Activated CD8-positive, alpha-beta T cell treated with anti-CD3 and anti-CD28 coated beads for 36 hours (primary cell): ENCODE measurements at places on chromosomes 3 and 15.

DNA sequence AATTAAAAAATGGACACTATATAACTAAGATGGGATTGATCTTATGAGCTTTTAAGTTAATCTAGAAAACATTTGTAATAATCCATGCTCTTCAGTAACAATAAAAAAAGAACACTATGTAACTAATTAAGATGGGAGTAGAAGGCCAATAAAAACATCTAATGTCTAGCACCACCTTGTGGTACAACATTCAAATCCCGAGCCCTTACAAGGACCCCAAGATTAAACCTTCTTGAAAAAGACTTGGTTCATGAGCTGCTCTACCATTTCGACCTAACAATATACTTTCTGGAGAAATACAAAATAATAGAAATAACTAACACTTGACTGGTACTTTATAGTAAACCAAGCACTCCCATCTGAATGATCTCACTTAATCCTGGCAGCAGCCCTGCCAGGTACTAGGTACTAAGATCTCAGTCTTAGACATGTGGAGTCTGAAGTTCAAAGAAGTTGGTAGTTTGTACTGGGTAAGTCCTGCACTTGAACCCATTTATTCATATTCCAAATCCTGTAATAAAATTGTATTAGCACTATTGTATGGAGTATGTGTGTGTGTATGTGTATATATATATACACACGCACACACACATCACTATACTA is 21.8 kb downstream of the METTL6 start:
- DNase-seq = peak; percentile 35

DNA sequence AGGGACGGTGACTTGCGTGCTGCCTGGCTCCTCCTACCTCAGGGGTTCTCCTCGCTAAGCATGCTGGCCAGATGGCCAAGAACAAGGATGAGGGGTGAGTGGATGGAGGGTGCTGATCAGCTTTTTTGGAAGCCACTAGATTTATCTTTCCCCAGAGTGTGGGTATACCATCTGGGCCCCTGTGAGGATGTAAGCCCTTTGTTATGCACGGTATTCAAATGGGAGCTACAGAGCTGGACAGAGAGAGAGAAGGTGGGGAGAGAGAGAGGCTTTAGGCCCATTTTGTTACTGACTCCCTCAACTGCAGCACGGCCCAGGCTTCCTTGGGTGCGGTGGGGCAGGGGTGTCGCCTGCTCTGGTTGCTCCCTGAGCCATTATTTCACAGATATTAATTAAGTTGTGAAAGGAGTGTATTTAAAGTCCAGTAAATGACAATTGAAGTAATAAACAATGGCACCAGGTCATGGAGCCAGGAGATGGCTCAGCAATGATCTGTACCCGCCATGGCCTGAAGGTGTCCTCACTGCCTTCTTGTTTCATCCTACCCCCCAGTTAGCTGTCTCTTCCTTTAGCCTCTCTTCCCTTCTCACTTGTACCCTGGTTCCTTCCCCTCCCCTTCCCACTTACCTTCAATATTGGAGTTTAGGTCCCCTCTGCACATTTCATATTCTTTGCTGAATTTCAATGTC is 158.0 kb downstream of the CLSTN2 start:
- DNase-seq = no peak

DNA sequence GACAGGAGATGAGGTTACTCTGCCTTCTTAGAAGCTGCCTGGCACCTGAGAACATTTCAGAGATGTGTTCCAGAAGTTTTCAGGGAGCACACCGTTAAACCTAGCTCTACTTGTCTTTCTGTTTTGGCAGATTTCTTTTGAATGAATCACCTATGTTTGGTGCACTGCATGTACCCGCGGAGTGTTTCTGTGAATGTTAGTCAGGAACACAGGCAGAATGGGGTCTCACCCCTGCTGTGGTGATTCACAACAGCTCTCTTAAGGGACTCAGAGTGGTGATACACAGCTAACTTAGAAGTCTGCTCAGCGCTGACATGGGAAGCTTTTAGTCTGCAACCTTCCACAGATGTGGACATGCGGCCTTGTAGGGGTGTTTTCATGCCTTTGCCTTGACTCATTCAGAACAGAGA is 24.0 kb downstream of the TSEN2 start:
- no peak for DNase-seq

DNA sequence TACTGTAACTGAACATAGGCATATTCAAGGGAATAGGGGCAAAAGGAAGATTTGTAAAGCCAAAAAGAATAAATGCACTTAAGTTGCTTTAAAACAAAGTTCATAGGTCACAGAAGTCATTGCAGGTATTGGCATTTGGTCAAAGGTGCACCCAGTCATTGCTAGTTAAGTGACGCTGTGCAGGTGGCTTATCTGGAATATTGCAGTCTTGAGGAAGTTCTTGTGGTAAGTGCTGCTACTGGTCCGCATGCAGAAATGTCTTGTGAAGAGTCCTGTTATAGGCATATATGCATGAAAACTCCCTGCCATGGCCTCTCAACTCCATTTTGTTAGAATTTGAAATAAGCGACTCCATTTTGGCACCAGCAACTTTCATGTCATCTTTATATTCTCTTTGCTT is 293.1 kb downstream of the GBE1 start:
- DNase-seq = no peak

DNA sequence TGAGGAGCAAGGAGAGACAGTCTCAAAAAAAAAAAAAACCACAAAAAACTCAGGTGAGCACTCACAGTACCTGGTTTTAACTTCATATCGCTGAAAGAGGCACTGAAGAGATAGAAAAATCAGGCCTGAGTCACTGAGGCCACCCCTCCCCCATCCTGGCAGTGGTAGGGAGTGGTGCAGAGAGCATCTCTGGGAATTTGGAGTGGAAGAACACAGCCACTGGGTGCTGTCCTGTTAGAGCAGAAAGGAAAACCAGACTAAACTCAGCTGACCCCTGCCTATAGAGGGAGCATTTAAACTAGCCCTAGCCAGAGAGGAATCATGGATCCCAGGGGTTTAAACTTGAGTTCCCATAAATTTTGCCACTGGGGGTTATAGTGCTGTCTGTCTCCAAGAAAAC is 22.2 kb upstream of the DNAJC13 start:
- DNase-seq = no peak

DNA sequence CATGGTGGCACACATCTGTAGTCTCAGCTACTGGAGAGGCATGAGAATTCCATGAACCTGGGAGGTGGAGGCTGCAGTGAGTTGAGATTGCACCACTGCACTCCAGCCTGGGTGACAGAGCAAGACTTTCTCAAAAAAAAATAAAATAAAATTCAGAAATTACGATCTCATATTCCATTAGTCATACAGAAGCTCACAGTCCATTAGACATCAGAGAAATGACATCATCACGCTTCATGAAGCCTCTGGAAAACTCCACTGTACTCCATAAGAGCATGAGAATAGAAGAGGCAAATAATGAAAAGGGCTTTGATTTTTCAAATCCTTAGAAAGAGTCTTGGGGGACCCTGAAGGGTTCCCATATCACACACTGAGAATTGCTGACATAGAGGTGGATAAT is 145.0 kb upstream of the MITF start:
- DNase-seq = no peak

DNA sequence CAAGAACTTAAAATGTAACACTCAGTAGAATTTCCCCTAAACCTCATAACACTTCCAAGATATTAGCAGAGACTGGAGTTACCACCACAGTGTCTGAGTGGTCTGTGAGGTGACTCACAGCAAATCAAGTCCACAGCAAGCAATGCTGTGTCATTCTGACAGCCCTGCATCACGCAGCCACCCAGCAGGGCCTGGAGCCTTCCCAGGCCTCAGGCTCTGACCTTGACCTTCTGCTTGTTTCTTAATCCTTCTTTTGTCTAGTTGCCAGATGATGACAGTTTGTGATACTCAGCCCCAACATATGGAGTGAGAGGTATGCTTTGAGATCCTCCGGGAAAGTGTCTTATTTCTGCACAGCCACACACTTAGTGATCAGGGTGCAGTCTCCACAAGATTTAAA is 82.5 kb downstream of the TOP2B start:
- no peak for DNase-seq

- DNase-seq = no peak
Measured at GRCh38 chr3:177510693-177511216, 313.5 kb upstream of the TBL1XR1 start.
